Bronchial epithelial cell (primary cell): ENCODE measurements at places on chromosomes 1 and 21. TPM values are rescaled to one million over a fixed set of nuclear protein-coding genes. Genes with fewer than 3 reads are reported as not detected.

NBPF10 gene
- total RNA-seq: 1.3 and 2.4 TPM in 2 replicates

OR2AK2 gene
- not detected in 2 replicates for total RNA-seq

S100A8 gene
- total RNA-seq: 50.0 and 551 TPM in 2 replicates

LRRC53 gene
- total RNA-seq: not detected in 2 replicates
